Stimulated activated CD4-positive, alpha-beta T cell treated with anti-CD3 and anti-CD28 coated beads, TNF-alpha, amount 100 ng/mL, for 4 hours (primary cell): ENCODE measurements at places on chromosomes 3 and 15.

GRCh38 chr15:31483986-31484951 lies 157.6 kb downstream of the KLF13 start:
- no peak for DNase-seq

DNA sequence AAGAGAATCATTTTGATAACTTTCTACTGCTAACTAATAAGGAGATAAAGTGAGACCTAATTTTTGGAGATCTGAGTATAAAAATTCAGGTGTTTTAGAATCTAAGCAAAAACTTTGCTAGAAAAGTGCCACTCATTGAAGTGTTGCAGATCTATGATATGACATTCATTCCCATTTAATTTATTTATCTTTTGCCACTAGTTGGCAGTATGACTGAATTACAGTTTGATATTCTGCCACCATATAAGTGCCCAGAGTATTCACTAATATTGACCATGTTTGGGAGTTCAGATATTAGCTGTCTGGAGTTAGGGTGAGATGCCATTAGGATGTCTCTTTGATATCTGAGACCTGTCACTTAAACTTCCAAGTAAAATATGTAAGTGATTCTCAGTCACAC lies 251.3 kb upstream of the GBE1 start:
- DNase-seq, result no peak

GRCh38 chr3:40211579-40211978 lies 97.9 kb upstream of the EIF1B start:
- no peak for DNase-seq

- DNase-seq, result no peak
These were observed 112.1 kb downstream of the TNIK start for GRCh38 chr3:171348121-171348520.

DNA sequence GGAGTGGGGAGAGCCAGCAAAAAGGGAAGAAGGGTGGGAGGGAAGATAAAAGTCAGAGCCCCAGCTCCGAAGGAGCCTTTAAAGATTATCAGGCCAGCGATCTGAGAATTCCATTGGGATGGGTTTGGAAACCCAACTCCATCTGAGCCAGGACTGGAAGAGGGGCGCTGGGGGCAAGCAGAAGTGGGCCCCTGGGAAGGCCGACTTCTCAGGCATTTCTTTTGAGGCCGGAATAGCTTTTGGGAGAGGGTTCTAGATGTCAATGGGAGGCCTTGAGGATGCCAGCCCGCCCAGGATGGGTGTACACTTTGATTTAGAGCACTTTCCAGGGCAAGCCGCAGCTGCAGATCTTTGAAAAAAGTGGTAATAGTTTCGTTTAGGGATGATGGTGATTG lies 6.6 kb upstream of the SOX2 start:
- no peak for DNase-seq

DNA sequence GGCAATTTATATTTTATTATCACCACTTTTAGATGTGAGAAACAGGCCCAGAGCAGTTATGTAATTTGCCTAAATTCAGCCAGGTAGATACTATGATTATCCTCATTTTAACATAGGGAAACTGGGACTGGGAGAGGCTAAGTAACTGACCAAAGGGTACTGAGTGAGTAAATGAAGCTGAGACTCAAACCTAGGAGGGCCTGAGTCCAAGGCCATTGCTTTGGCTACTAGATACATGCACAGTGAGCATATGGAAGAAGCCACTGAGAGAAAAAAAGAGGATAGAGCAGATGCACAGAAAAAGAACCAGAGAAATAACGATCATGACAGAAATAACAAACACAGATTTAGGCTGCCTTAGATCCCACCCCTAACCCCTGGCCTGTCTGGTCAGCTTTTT lies 33.6 kb downstream of the USF3 start:
- no peak for DNase-seq

- DNase-seq, result no peak
These were observed 566.9 kb upstream of the CCDC54 start for GRCh38 chr3:106810300-106810875.

DNA sequence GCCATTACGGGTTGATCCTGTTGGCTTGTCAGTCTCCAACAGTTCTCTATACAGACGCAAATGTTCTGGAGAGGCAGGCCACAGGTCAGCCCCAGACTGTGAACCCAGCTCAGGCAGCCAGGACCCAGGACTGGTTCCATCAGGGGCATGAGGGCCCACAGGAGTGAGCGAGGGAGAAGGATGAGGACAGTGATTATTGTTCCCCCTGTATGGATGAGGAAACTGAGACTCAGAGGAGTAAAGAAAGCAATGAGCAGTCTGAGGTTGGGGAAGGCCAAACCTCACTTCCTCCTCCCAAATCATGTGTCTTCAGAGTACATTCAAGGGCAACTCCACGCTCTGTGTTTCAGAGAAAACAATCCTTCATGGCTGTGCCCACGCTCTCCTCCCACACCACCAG lies 121.9 kb downstream of the RPLP1 start:
- DNase-seq, result no peak

DNA sequence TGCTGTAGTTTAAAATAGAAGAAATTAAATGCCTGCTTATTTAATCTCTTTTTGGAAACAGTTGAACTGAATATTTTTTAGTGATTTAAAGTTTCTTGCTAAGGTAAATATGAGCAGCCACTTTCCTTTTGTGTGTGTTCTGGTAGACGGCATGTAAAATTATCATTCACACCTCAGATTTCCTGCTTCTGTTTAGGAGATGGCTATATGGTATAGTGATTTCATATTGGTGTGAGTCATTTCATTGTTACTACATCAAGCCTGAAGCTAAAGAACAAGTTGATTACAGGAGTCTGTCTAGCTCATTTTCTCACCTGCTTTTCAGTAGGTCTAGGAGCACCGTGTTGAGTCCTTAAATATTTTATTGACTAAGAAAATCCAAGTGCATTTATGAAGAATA lies 2.2 kb downstream of the LRCH3 start:
- no peak for DNase-seq

DNA sequence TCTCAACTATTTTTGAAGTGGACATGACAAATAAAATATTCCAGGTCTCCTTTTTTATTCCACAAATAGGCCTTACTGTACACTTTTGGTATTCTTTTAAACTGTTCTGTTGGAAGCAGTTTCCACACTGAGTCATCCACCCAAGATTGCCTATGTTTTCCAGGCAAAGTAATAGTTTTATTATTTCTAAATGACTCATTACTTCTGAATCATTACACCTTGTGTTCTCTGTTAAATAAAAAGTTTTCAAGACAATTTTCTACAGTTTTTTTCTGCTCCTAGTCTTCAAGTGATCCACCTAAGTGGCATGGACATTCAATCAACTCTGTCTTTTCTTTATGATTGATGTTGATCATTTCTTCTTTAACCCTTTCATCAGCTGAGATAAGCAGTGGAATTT lies 26.5 kb downstream of the PPP2R3A start:
- no peak for DNase-seq

GRCh38 chr15:60706145-60706544 lies 227.2 kb upstream of the ICE2 start:
- no peak for DNase-seq

DNA sequence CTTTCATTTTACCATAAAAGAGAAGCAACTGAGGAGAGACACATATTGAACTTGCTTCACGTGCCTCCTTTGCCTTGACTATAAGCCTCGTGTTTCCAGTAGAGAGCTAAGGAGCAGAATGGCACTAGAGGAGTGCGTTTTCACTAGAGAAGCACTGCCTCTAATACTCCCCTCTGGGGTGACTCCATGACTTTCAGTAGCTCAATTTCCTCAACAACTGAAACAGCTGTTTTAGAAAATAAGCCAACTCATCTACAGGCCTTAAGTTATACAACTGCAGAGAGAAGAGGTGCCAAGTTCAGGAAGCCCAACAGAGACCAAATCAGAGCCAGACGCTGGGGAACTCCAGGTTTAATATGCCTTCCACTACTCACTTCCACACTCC lies 1.9 kb downstream of the UBP1 start:
- no peak for DNase-seq

DNA sequence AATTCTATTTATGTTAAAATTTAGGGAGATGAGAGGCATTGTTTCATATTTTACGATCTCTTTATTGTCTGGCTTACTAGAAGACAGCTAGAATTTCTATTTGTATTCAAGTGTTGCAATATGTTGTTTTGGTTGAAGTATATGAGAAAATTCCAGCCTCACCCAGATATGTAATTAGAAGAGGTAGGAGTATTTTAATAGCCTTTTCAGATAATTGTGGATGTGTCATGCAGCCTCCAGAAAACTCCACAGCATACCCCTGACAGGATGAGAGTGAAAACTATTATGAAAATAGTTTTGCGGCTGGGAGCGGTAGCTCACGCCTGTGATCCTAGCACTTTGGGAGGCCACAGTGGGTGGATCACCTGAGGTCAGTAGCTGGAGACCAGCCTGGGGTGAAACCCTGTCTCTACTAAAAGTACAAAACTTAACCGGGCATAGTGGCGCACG lies 21.5 kb upstream of the USP3 start:
- DNase-seq, result no peak

GRCh38 chr3:29397406-29397805 lies 116.5 kb downstream of the RBMS3 start:
- no peak for DNase-seq

- DNase-seq, result no peak
These were observed 86.7 kb upstream of the TBL1XR1 start for GRCh38 chr3:177283983-177284382.

DNA sequence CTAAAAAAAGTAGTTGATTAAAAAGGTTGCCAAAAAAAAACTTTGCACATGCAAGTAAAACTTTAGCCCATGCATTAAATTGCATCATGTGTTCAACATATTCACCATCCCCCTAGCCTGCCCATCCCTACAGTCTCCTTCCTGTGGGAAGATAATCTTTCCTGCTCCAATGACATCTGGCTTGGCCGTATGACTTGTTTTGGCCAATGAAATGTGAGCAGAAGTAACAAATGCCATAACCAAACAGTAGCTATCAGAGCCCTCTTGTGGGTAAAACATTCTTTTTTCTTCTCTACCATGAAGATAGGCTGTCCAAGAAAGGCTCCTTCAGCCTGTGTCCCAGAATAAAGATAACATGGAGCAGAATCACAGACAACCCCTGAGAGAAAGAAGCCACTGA lies 15.3 kb downstream of the ERC2 start:
- DNase-seq, result no peak

DNA sequence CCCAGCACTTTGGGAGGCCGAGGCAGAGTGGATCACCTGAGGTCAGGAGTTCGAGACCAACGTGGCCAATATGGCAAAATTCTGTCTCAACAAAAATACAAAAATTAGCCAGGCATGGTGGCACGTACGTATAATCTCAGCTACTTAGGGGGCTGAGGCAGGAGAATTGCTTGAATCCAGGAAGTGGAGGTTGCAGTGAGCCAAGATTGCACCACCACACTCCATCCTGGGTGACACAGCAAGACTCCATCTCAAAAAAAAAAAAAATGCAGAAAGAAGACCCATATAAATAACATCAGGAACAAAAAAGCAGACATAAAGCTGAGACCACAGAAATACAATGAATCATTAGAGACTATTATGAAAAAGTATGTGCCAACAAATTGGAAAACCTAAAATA lies 235.2 kb upstream of the VEPH1 start:
- DNase-seq, result no peak

DNA sequence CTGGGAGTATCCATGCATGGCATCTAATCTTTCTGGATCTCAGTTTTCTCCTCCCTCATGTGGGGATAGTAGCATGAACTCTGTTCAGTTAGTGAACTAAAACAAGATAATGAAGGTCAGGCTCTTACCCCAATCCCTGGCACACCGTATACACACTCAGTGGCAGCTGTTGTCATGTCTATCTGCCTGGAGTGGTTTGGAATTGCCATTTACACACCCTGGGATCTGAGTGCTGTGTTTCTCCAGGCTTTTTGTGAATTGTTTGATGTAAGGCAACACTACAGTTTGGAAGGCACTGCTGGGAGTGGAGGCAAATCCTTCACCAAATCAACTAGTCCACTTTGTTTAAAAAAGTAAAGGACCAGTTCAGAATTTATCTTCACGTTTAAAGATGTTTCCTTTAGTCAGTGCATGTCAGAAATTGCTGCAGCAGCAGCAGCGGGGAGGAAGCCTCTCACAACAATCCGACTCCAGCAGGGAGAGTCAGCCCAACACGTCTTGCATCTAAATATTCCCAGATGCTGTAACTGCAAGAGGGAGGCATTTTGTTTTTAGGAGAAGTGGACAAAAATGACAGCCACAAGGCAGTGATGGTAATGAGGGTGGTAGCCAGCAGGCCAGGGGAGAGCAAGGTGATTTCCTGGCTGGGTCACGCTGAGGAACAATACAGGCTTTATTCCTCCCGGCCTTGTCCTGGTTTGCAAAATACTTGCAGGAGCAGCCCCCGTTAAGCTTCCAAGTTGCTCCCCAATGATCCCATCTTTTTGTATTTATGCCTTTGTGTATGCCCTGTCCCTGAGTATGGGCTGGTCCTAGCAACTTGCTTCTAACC lies 128.5 kb upstream of the LRIG1 start:
- no peak for DNase-seq

DNA sequence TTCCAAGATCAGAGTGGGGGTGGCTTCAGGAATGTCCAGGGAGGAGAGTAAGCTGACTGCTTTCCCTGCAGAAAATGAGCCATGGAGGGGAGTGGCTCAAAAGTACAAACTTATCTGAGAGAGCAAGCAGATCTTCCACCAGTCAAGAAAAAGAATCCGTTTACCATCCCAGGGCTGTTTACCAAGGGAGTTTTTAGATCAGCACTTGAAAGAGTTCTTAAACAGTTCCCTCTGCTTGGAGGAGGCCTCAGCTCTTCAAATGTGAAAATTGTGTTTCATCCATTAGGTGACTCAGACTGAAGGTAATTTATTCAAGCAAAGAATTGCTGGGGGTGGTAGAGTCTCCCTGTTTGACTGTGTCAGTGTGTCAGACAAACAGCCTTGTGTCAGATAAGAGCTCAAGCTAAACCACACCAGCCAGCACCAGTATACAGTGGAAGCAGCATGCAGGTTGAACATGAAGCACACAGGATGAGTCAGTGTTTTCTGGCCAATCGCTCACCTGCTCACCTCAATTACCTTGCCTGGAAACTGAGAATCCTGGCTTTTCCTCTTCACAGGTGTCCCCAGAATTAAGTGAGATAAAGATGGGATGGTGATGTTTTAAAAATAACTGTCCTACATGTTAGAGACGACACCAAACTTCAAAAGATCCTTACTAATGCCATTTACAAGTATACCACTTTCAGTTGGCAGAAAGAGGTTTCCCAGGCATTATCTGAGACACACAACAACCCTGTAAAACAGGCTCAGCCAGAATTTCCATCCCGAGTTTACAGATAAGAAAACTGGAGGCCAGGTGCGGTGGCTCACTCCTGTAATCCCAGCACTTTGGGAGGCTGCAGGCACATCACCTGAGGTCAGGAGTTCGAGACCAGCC lies 21.7 kb downstream of the SH3BP5 start:
- DNase-seq, result no peak

GRCh38 chr3:53238051-53238850 lies 17.6 kb downstream of the TKT start:
- no peak for DNase-seq

DNA sequence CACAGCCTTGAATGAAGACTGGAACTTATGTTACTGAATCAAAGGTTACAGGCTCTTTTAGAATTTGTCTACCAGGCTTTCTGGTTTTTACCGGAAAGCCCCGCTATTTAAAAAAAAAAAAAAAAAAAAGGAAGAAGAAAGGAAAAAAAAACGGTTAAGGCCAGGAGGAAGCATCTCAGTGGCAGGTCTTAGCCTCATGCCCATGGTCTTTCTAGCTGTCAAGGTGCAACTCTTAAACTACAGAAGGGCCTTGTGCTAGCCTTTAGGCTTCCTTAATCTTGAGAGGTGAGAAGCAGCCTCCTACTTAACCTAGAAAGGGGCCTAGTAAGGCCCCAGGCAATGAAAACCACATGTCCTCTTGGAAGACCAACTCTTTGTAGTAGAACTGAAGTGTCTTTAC lies 77.5 kb downstream of the TBC1D5 start:
- no peak for DNase-seq
